GM12865 (cell line): ENCODE measurements at places on chromosomes 6 and 20.
A peak's percentile ranks its signal among the peaks of the same experiment; 100 is the strongest.

DNA sequence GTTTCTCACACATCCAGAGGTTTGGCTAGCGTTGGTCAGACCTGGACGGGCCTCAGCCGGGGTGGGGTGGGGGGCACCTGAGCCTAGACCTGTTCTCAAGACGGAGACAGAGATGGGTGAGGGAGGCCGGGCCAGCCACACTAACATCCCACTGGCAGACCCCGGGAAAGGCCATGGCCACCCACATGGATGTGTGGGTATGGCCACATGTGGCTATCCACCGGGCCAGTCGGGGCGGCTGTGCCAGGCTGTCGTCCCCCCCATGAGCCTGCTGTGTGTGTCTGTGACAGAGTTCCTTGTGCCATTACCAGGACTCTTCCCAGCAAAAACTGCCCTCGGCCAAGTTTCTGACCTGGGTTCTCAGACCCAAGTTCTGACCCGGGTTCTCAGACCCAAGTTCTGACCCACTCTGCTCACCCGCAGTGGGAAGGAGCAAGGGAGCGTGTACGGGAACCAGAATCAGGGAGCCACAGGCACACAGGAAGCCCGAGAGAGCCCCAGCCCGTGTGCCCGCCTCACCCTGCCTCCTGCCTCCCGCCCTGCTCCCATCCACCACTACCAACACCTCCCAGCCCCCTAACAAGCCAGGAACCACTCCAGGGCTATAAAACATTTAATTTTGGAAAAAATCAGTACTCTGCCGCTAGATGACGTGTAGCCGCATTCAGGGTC lies 255.5 kb downstream of the TAF4 start:
- no peak for DNase-seq

GRCh38 chr20:6295867-6296256 lies 173.0 kb upstream of the FERMT1 start:
- no peak for DNase-seq

DNA sequence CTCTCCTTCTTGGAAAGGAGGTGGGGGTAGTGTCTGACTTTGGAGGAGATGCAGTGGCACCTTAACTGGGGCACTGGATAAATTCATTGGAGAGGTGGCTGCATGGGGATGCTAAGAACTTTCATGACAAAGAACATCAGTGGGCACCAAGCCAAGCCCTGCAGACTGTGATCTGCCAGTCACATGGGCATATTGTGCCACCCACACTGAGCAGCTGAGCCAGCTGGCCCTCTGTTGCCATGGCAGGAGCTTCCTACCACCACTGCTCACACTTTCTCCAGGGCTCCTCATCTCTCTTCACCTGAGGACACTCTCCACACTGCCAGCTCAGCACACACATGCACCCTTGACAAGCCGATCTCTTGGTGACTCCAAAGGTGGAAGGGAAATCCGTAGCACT lies 715.6 kb downstream of the QKI start:
- no peak for DNase-seq

- DNase-seq = peak; percentile 60
Measured at GRCh38 chr6:1524040-1524480, 85.7 kb upstream of the FOXC1 start.

DNA sequence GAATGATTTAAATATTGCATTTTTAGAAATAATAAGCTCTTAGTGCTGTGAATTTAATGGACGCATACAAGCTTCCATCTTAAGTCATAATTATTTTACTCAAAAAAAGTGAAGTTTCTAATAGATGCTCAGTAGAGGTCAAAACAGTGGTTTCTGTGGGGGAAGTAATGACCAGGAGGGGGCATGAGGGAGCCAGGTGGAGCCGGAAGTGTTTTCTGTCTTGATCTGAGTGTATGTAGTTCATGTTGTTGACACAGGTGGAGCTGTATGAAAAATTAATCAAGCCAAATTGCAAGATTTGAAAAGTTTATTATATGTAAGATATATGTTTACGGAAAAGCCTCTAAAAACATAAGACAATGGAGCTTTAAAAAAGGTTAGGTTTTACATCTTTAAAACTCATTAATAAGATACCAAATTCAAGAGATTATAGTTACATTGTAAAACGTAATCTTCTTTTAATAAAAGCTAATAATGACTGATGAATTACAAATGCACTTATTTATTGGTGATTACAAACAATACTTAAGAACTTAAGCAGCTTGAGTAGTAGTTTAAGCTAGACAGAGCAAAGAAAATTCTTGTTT lies 68.0 kb downstream of the PLAGL1 start:
- peak; percentile 84 for DNase-seq

GRCh38 chr6:1838604-1839213 lies 229.0 kb downstream of the FOXC1 start:
- DNase-seq = no peak

DNA sequence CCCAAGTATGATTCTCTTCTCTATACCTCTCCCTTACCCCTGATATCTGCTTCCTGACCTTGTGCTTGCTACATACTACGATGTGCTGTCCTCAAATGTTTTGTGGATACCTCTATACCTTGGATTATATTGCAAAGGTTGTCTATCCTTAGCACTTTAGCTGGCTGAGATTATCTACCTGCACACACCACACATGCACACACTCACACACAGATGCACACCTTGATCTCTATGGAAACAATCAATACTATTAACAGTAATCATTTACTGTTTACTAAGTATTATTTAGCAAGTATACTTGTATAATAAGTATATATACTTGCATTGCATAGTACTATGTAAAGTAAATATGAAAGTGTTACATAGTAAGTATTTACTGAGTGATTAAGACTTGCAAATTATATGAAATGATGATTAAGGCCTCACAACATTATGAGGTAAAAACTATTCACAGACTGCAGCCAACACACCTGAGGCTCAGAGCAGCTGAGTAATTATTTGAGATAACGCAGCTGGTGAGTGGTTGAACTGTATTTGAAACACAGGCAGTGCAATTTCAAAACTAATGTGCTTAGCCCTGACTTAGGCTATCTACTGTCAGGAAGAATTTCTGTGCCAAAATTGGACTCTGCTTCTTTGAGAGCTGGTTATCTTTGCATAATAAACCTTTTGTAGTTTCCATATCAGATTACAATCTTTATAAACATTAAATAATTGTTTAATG lies 699.9 kb downstream of the FRK start:
- no peak for DNase-seq

DNA sequence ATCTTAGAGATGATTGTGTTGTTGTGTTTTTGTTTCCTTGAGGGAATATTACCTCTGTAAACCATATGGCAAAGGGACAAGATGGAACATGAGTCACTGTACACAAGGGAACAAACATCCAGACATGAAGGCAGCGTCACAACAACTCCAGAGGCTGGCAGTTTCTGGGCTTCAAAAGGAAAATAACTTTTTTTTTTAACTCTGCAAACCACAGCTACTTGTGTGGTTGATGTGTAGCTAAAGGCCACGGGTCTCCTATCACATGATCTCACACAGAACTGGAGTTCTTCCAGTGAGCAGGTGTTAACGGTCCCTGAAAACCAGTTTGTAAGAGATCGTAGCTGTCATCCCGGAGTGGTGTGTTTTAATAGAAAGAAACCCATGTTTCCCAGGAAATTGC lies 33.2 kb upstream of the HBS1L start:
- DNase-seq = no peak

DNA sequence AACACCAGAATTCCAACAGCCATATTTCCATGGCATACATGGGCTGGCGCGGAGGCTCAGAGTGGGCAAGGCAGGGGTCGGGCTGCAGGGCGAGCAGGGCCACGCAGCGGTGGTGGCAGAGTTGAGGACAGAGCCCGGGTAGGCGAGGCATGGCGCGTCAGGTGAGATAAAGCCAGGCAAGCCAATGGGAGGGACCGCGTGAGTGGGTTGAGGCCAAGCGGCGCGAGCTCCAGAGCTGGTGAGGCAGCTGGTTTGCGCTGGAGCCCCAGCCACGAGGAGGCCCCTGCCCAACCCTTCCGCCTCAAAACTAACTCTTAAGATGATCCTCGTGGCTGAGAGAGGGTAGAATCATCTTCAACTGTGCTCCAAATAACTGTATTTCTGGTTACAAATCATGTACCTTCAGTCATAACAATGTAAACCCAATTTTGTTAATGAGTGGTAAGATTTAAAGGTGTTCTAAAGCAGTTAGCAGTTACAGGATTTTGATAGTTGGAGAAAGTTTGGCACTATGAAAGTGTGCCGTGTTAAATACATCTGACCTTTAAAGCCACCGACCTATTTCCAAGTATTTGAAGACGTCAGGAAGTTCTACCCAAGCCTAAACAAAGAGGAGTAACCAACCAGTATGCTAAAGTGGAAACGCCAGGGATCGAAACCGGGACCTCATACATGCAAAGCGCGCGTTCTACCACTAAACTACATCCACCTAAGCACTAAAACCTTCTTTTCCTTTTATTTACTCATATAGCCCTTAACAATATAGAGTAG lies 107.9 kb downstream of the GPX5 start:
- DNase-seq = no peak

DNA sequence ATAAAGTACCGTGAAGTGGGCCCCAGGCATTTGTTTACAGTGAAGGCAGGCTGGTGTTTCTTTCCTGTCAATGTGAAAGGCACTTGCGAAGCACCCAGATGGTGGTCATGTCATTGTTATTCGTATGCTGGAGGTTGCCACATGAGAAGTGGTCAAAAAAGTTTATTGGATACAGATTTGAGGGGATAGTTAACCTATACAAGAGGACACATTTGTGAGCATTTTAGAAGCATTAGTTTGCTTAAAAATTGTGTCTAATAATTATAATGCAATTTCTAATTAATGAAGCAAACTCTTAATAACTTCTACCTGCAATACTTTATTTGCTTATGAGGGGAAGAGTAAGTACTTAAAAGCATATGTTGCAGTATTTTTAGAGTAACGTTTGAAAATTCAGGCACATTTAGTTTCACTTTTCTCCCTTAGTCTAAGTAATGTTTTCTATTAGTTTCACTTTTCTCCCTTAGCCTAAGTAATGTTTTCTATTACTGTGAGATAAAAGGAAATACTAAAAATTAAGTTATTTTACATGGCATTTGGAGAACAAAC lies 120.7 kb upstream of the CLDN20 start:
- peak; percentile 23 for DNase-seq

- DNase-seq = no peak
Measured at GRCh38 chr6:35140639-35141006, 516 bp downstream of the TCP11 start.

DNA sequence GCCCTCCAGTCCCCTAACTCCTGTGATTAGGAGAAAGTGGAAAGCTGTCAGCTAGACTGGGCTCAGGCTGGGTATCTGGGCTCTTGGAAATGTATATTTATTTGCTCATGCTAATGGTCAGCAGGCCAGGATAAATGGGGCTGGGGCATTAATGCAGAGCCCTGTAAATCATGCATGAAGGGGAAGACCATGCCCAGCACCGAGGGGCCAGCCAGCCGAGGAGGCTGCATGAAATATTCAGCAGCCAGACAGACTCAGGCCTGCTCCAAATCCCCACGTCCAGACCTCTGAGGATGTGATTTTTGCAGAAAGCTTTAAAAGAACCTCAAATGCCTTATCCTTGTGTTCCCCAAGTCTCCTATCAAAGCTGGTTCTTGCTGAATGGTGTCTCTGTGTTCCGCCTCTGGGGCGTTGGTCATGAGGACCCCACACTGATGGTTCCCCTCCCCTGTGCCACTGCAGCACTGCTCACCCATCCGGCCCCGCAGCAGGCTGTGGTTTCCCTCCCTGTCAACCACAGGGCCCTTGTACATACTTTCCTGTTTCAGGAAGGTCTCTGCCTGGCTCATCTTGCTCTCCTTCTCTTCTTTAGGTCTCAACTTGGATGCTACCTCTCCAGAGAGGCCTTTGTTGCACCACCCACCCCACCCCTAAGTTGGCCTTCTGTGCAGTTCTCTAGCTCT lies 358.4 kb downstream of the CDH26 start:
- no peak for DNase-seq

- no peak for DNase-seq
Measured at GRCh38 chr20:50221501-50222308, 31.1 kb downstream of the CEBPB start.

- no peak for DNase-seq
Measured at GRCh38 chr20:20000211-20000968, 16.8 kb upstream of the NAA20 start.

DNA sequence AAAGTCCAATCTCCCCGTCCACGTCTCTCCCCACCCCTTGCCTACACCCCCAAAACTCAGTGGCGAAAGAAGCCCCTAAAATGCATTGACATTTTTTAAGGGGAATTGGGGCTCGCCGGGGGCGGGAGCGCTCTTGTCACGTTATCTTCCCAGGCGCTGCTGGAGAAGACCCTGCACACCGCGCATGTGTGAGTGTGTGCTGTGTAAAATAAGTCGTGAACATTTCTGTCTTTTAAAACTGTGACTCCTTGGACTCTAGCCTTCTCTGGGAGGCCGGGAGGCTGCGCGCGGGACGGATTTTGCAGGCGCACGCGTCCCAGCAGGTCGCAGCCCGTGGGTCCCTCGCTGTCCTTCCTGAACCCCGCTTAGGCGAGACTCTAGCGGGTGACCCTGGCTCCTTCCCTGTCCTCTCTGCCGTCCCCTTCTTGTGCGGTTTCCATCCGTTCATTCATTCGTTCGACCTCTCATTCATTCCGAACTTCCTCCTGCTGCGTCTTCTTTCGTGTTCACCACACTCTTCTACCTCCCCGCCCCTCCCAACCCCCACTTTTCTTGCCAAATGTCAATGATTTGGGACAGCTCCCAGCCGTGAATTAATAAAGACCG lies 2.2 kb downstream of the NRN1 start:
- DNase-seq = no peak

DNA sequence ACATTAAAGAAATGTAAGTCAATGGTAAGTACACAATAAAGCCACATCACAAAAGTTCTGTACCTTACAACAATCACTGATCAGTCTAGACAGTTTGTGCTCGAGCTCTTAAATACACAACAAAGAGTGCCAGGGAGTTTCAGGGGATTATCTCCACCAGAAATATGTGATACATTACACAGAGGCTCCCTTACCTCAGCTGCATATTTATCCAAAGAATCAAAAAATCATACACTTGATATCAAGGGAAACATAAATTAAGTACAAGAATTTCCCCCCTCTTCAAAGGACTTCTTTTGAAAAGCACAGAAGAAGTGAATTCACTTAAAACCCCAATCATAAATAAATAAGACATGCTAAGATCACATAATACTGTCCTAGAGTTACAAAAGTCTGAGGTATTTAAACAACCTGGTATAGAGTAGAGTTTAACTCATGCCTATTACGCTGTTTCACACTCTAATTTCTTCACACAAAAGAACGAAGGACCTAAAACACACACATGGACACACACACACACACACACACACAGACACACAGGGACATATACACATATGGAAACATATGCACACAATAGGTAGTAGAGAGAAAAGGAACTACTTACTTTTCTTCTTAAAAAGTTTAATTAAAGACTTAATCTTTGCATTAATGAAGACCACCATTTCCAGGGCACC lies 528 bp downstream of the NHSL1 start:
- no peak for DNase-seq

- no peak for DNase-seq
Measured at GRCh38 chr6:156256161-156256560, 521.0 kb upstream of the ARID1B start.

- no peak for DNase-seq
Measured at GRCh38 chr20:16474363-16474762, 98.9 kb downstream of the KIF16B start.

DNA sequence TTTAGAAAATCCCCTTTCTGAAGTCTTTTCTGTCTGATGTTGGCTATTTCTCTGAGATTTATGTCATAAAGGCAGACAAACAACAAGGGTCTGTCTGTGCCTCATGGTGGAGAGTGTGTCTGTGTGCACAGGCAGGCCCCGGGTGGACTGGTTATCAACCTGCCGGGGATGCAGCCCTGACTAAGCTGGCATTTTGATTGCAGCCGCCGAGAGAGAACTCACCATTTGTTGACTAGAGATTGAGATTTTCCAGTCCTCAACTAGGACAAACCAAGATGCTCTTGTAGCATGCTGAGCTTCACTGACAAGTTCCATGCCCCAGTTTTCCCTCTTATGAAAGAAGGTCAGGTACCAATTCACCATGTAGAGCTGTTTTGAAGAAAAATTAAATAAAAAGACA lies 363.6 kb upstream of the CNR1 start:
- no peak for DNase-seq
